ENCODE measurements at places on chromosomes 11 and 22.

DNA sequence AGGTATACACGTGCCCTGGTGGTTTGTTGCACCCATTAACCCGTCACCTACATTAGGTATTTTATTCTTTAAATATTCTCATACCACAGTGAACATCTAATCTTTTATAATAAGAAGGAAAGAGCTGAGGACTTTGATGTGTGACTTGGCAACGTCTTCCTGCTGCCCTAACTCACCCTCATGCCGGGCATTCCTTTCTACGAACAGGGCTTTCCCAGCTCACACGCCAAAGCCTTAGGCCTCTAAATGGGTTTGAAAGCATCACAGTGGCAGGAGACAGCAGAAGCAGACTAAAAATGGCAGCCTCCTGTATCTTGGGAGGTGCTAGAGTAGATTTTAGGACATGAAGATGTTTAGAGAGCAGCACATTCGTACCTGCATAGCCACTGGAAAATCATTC, 52.6 kb downstream of the CLTCL1 start:
- DNase-seq: no peak

DNA sequence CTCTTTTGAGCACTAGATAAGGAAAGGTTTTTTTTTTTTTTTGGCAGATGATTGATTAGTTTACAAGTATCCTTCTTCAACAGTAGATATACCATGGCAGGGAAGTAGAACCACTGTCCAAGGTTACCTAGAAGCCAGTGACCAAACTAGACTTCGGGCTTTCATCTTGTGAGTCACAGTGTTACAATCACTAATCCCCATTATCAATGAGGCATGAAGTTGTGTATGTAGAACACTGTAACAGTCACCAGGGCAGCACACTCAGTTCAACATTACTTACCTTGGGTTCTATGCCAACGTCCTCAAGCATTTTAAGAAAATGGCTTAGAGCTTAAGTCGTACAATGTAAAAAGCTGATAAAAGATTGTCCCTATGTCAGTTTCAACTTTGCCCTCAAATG, 430.9 kb downstream of the ETS1 start:
- DNase-seq: no peak

GRCh38 chr11:132022733-132023478, 652.5 kb downstream of the NTM start:
- peak; percentile 88 for DNase-seq

- DNase-seq: no peak
These were observed 16.0 kb downstream of the TXN2 start for GRCh38 chr22:36465232-36466021.

GRCh38 chr11:62611705-62612365, 740 bp downstream of the EML3 start:
- DNase-seq: peak; percentile 68

DNA sequence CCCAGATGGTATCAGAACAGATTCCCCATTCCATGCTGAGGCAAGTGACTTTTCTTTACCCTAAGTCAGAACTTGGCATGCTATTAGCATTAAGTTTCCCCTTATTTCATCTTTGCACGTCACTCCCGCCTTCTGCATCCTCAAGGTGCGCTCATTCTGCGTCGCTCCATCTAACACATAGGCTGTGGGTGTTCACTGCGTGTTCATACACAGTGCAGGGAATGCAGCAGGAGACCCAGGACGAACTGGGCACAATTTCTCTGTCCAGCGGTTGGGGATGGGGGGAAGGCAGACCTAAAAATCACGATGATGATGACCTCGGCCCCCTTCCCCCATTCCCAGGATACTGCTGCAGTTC, 19.7 kb upstream of the ACR start:
- DNase-seq: no peak

DNA sequence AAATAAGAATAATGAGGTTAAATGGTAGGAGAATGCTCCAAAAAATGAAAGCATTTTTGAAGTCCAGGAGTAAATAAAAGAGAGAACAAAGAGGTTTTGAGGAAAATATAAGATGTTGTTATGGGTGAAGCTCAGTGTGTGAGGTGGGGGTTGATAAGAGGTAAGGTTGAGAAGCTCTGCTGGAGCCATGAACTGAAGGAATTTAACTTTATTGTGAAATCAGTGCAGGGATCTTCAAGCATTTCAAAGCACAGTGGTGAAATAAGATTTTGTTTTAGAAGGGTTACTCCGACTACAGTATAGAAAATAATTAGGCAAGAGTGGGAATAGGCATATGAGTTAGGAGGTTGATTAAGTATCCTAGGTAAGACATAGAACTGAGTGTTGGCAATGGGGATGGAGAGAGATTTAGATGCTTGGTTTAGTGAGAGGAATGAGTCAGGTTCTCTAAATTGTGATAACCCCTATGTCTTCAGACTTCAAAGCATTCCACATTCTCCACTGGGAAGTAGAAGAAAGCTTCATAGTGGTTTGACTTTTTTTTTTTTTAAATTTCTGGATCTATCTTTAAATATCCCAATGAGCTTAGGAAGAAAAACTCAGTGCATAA, 403.2 kb downstream of the AASDHPPT start:
- no peak for DNase-seq

GRCh38 chr11:111792955-111793500, 26.8 kb upstream of the PPP2R1B start:
- no peak for DNase-seq

DNA sequence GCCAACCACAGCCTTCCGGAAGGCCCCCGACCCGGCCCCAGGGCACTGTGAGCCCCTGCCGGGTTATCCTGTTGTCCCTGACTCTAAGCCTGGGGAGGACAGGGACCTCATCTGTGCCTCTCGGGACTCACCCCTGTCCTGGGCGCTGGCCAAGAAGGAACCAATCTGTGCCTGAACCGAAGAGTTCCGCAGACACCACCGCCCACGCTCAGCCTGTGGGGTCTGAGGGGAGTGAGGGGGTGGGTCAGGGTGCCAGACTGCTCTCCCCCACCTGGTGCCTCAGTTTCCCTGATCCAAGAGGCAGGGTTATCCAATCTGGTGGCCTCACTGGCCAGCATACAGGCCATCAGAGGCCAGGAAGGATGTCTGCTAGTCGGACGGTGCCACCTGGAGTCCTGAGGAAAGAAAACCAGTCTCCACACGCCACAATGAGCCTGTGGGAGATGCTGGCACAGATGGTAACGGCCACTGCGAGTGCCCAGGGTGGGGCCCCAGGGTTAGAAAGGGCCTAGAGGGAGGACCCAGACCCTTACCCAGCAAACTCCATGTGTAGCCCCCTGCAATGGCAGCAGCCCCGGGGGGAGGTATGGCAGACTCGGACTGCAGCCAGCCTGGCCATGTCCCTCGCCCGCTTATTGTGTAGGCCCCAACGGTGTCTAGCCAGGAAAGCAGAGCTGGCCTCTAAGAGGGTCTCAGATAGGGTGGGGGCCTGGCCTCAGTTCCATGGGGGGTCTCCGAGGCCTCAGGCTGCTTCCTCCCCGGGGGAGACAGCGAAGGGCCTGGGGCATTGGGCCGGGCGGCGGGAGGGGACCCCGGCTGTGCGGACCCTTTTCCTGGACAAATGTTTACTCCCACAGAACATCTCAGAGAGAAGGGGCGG, 827 bp upstream of the TNNT3 start:
- no peak for DNase-seq

- DNase-seq: no peak
These were observed 23.6 kb upstream of the ETS1 start for GRCh38 chr11:128610721-128611617.

GRCh38 chr11:109071712-109072524, 350.1 kb upstream of the C11orf87 start:
- no peak for DNase-seq

DNA sequence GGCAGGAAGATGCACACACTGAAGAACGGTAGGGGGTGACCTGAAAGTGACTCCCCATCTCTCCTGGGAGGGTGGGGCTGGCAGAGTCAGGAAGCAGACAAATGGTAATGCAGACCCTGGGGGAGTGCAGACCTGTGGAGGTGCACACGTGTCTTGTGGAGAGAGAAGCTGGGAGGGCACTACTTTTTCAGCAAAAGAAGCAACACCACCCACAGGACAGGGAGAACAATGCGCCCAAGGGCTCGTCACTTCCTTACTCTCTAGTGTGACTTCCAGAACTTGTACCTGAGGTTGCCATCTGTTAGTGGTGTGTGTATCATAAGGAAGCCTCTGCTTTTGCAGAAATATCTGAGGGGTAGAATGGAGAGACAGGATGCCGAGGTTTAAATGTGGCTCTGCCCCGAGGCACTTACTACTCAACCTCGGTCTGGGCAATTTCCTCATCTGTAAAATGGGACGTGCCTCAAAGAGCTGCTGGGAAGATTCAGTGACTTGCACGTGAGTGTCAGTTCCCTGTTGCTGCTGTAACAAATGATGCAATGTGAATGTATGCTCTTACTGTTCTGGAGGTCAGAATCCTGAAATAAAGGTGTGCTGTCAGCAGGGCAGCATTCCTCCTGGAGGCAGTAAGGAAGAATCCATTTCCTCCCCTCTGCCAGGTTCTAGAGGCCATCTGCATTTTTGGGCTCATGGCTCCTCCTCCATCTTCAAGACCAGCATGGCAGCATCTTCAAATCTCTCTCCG, 323.4 kb downstream of the SHANK2 start:
- DNase-seq: no peak

- DNase-seq: no peak
These were observed 37.6 kb downstream of the SYT13 start for GRCh38 chr11:45248501-45249011.

- DNase-seq: no peak
These were observed 933.2 kb upstream of the CHORDC1 start for GRCh38 chr11:91156041-91156440.

- peak; percentile 0 for DNase-seq
These were observed 631.4 kb upstream of the LUZP2 start for GRCh38 chr11:23865341-23865975.

DNA sequence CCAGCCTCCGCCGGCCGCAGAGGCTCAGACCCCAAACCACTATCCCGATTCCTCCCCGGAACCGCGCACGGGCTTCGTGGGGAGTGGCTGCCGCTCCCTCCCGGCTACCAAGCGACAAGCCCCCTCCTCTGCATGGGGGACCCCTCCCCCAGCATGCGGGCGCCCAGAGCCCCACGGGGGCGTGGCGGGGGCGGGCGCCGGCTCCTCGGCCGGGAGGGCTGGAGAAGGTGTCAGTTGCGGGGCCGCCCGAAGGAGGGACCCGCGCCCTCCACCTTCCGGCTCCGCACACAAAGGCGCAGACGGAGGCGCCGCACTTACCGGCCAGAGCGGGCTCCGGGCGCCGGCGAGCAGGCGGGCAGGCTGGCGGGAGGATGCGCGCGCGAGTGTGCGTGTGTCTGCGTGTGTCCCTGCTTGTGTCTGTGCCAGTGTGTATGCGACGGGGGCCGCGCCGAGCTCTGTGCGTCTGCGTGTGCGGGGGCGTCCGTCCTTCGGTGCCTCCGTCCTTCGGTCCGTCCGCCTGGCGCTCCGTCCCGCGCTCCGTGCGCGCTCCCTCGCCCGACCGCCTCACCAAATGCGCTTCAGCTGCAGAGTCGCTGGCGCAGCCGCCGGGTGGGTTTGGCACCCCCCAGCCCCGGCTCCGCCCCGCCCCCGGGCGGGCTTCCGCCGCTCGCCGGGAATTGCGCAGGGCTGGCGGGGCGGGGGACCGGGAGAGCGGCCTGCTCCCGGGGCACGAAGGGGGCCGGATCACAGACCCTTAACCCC, at the start of gene PTPN5:
Gene PTPN5 (minus strand): TSS at position 592 of the 762 bp plus-strand sequence. CDS start 19,840 bp downstream, outside the sequence.
- DNase-seq: no peak

- no peak for DNase-seq
These were observed 28.3 kb upstream of the RCN1 start for GRCh38 chr11:32062540-32062939.

- peak; percentile 58 for DNase-seq
These were observed 166.8 kb downstream of the NTM start for GRCh38 chr11:131537196-131537595.

- DNase-seq: no peak
These were observed 235.7 kb downstream of the SBF2 start for GRCh38 chr11:10058356-10058755.

DNA sequence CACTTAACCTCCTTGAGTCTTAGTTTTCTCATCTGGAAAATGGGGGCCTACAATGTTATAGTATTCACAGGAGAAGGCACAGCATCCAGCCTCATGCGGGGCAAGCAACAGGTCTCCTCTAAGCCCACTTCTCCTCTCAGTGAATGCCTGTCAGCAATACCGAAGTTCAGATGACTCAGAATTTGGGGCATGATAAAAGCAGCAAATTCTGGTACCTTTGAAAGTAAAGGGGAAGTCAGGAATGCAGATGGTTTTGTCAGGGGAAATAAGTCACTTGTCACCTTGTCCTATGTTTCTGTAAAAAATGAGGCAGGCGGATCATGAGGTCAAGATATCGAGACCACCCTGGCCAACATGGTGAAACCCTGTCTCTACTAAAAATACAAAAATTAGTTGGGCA, 350.2 kb downstream of the LARGE1 start:
- no peak for DNase-seq

DNA sequence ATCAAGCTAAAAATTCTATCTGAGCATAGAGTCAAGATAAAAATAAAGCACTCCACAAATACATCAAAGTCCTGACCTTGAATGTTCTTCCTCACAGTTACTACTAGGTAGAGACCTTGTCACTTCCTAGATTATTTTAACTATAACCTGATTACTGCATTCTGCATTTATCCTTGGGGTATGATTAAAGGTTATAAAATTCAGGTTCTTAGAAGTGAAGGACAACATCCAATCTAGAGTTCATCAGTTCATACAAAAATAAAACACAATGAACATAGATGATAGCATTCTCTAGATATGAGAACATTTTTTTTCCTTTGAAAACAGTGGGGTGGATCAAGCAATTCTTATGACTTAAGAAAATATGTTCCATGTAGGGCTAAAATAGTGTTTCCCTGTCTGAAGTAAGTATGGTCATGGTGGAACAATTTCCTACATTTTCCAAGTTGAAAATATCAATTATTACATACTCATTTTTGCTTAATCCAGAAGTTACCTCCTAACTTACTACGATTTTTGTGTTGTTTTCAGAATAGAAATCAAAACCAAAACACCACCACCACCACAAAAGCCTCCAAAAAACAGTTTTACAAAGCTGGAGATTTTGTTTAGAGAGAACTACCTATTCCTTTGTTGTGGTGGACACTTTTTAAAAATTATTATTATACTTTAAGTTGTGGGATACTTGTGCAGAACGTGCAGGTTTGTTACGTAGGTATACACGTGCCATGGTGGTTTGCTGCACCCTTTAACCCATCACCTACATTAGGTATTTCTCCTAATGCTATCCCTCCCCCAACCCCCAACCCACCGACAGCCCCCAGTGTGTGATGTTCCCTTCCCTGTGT, 112.0 kb upstream of the DDI1 start:
- no peak for DNase-seq
